ENCODE measurements at places on chromosomes 7 and 10.

- no peak for DNase-seq
Observed at GRCh38 chr7:46679671-46680070, 758.6 kb upstream of the IGFBP3 start.

GRCh38 chr10:36089790-36090440 lies 447.8 kb upstream of the FZD8 start:
- DNase-seq, result no peak

DNA sequence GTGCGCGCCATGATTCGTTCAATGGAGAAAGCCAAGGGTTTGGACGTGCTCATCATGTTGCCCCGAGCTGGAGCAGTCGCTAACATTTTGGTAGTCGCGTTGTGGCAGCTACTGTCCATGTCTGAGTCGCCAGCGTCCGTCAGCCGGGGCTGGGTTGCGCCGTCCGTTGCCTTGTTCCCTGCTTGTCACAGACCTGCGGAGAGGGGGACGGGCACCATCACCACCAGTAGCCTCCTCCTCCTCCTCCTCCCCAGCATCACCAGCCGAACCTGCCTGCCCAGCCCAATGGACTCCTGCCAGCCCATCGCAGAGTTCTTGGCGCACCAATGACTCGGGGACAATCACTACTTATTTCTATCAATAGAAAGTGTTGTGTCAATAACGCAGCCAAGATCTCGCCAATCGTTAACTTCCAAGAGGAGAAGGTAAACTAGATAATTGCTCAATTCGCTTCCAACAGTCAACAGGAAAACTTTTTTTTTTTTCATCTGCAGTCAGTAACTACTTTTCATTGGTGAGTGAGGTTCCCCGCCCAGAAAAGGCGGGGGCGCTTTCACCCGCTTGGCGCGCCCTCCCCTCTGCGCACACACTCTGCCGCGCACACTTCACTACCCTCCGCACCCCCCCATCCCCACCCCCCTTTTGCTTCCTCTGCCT lies at the start of gene FEZF1:
TSS of gene FEZF1 (minus strand) at position 432 of the 657 bp plus-strand sequence. CDS start at position 119, 313 bp downstream.
- no peak for DNase-seq

- no peak for DNase-seq
Observed at GRCh38 chr7:25652366-25652765, 424.1 kb upstream of the NPVF start.

DNA sequence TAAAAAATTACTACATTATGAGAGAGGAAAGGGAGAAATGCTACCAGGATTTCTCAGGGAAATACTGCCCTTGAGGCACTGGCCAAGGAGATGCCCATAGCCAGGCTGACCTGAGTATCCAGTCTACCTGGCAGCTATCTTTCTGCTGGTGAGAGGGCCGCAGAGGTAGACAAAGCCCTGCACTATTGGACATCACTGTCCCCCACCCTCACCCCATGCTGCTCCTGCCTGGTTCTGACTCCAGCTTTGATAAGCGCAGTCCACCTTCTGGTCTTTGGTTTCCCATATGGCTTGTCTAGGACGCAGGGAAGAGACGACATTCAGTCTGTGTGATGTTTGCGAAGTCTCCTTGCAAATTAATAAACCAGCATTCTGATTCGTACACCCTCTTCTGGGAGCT lies 3.7 kb downstream of the ITPRIP start:
- no peak for DNase-seq

- DNase-seq, result no peak
Observed at GRCh38 chr7:118793582-118793981, 569.1 kb downstream of the ANKRD7 start.

GRCh38 chr7:99451936-99452335 lies 13.2 kb downstream of the CPSF4 start:
- no peak for DNase-seq

GRCh38 chr7:158979023-158979529 lies 122.7 kb downstream of the DYNC2I1 start:
- DNase-seq, result no peak

DNA sequence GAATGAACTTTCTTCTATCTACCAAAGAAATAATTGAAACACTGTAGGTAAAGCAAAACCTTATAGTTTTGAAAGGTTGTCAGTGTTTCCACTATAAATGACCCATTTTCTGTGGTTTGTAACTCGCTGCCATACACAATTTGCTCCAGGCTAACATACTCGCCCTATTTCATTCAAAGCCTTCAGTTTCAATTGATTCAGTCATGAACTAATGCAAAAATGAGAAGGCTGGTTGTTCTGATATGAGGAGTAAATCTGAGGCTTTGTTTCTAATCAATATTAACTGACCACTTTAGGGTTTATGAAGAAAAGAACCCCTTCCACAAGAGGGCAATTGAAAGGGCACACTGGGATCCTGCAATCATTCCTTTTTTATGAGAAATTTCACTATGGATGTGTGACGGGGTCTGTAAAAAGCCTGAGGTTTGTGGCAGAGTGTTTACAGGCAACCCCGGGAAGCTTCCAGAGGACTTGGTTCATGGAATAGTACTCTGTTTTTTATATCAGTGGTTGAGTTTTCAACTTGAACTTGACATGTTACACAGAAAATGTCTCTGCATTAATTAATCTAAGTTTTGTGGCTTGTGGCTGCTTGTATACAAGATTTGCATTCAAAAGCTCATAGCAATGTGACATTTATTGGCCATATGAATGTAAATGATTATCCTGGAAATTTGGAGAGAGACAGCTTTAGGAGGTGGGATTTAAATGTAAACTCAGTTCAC lies 133.2 kb downstream of the NRP1 start:
- no peak for DNase-seq

GRCh38 chr7:43198599-43199090 lies 86.2 kb downstream of the HECW1 start:
- DNase-seq, result no peak

- no peak for DNase-seq
Observed at GRCh38 chr7:132854238-132854637, 227.7 kb downstream of the CHCHD3 start.

DNA sequence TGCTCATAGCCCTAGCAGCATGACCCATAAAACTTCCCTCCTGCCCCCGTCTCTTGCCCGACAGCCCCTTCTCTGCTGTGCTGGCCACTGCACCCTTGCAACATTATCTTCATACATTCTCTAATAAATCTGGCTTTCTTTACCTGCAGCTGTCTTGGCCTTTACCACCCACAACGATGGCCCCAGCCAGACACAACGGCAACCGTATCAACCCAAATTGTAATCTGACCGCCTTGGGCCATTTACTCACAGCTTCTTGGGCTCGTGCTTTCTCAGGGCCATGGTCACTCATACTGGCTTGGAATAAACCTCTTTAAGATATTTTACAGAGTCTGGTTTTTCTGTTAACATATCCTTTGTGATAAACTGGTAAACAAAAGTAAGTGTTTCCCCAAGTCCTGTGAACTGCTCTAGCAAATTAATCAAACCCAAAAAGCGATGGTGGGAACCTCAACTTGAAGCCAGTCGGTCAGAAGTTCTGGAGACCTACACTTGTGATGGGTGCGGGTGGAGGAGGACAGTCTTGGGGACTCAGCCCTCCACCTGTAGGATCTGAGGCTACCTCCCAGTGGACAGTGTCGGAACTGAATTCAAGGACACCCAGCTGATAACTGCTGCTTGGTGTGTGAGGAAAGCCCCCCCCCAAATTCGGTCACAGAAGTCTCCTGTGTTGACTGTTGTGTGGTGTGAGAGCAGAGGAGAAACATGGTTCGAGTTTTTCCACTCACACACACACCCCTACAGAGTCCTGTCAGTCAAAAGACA lies 87.6 kb upstream of the ATP6V0A4 start:
- DNase-seq, result no peak

DNA sequence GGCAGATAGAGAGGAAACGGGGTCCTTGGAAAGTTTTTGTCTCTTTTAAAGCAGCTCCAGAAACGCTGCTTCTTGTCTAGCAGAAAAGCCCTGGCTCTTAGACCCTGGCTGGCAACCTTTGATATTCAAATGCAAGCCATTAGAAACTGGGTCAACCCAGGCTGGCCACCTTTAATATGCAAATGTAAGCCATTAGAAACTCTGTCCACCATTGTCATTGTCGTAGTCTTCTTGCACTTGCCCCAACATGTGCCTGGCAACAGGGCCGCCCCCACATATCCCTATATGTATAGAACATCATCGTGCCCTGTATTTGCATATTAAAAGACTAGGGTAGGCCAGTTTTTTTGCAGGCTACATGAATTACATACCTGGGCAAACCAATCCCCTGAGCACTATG lies 621.3 kb upstream of the DPP6 start:
- DNase-seq, result no peak

GRCh38 chr7:55570218-55570873 lies 2.0 kb downstream of the VOPP1 start:
- DNase-seq, result peak; percentile 42

- DNase-seq, result peak; percentile 89
Observed at GRCh38 chr10:124388823-124389612, 29.7 kb downstream of the OAT start.

GRCh38 chr7:117759950-117760640 lies 113.1 kb downstream of the CTTNBP2 start:
- no peak for DNase-seq

- DNase-seq, result no peak
Observed at GRCh38 chr10:84294766-84295447, 33.5 kb upstream of the CCSER2 start.

- DNase-seq, result peak; percentile 64
Observed at GRCh38 chr7:24135003-24135817, 148.8 kb upstream of the NPY start.

DNA sequence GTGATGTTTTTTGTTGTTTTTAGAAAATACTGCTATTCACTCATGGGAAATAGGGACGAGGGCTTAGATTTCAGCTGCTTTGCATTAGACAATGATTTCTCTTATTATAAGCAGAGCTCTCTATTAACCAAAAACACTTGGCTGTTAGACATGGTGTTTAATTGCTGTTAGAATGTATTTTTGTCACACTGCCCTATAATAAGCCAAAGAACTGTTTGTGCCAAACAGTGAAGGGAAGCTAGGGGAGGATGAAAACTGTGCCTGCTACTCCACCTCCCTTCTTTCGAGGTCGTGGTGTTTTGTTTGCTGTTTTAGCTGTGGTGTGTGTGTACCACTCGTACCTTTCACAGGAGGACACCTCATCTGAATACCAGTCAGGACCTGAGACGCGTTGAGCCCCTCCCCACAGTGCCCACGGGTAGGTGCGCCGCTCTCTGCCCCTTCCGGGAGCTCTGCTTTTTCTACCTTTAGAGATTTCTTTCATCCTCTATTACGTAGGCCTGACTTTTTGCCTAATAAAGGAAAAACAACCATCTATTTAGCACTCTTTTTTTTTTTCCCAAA lies 57.9 kb downstream of the CUX1 start:
- DNase-seq, result no peak

DNA sequence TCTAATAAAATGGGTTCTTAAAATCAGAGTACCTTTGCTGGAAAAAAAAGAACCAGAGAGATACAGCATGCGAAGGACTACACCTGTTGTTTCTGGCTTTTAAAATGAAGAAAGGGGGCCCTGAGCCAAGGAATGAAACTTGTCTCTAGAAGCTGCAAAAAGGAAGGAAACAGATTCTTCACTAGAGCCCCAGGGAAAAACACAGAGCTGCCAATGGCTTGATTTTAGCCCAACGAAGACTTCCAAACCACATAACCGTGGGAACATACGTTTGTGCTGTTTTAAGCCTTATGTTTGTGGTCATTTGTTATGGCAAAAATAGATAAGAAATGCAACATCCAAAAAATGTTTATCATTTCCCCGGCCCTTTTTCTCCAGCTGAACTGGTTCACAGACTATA lies 780.0 kb downstream of the SORCS1 start:
- DNase-seq, result no peak

GRCh38 chr10:48670978-48671913 lies 13.4 kb upstream of the WDFY4 start:
- no peak for DNase-seq
